ENCODE measurements at places on chromosomes 6 and 20. TPM values are rescaled to one million over a fixed set of nuclear protein-coding genes. Genes with fewer than 3 reads are reported as not detected.

GRCh38 chr6:122702841-122703240, 76.7 kb upstream of the FABP7 start:
- no peak for DNase-seq

- no peak for DNase-seq
These were observed 626.1 kb downstream of the HDGFL1 start for GRCh38 chr6:23195487-23195886.

DNA sequence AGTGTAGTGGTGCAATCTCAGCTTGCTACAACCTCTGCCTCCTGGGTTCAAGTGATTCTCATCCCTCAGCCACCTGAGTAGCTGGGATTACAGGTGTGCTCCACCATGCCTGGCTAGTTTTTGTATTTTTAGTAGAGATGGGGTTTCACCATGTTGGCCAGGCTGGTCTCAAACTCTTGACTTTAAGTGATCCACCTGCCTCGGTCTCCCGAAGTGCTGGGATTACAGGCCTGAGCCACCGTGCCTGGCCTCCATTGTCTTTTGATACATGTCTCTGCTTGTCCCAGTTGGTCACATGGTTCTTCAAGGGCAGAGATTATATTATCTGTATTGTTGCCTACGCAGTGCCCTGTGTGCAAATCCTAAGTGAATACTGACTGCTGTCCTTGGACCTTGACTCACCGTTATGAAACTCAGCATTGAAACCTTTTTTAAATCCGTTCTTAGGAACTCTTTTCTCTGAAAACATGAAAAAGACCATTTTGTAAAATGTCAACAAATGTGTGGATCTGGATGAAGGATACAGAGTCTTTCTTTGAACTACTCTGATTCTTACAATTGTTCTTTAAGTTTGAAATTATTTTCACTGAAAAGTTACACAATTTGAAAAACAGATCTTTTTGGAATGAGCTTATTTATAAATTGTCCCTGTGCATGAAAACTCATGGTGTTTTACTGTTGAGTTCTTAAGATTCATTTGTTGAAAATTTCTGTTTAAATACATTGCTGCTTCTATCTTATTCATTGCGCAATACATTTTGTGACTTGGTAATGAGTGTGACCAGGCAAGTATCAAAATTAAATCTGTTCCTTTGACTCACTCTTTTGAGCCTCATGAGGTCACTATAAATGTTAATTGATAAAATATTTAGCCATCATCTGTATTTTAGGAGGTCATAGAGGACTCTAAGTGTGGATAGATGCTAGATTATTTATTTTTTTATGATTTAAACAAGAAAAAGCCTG, 293.5 kb downstream of the UTRN start:
- DNase-seq: peak; percentile 43

GRCh38 chr6:16355699-16356446, 117.5 kb downstream of the GMPR start:
- DNase-seq: peak; percentile 22

DNA sequence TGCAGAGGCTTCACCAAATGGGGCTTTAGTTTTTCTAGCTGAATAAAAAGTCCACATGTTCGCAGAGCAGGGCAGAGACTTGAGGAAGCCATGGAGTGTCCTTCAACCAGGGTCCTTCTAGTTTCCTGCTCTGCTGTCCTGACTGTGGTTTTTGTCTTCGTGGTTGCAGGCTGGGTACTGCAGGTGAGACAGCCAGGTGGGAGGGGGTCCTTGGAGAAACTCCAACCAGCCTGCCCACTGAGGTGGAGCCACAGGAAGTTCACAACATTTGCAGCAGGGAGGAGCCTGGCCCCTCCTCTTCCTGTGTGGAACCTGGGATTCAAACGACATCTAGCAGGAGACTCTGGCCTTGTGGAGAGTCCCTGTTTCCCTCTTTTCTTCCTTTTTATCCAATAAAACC, 68.8 kb upstream of the MYLIP start:
- DNase-seq: no peak

- peak; percentile 95 for DNase-seq
These were observed 113.5 kb upstream of the PHACTR1 start for GRCh38 chr6:12602951-12603672.

DNA sequence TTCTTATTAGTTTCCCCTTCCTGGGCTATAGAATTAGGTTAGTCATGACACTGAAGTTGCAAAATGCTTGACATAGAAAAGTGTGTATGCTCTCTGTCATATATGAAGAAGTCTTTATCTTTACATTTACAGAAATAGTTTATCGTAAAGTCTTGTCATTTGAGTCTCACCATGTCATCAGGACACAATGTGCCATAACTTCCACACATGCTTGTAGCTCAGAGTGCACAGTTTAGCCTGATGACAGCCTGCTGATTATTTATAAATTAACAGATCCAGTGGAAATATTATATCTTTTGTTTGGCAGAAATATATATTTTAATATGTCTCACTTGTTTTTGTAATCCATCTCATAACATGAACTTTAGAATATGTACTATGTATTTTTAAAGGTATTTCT, 286.9 kb upstream of the QKI start:
- DNase-seq: no peak

DNA sequence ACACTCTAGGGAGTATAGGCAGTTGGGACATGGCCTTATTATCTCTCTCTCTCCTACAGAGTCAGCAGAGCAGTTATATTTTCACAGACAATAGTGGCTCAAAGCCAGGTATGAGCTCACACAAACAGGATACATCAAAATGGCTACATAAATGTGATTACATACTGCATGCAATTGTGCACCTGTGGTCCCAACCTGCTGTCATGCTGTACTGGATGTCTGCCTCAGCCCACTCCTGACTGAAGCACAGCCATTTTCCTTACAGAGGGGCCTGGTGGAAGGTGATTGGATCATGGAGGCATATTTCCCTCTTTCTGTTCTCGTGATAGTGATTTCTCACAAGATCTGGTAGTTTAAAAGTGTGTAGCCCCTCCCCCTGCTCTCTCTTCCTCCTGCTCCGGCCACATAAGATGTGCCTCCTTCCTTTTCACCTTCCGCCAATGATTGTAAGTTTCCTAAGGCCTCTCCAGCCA, 37.0 kb upstream of the SAMHD1 start:
- peak; percentile 57 for DNase-seq

GRCh38 chr6:105282631-105283585, 103.1 kb upstream of the POPDC3 start:
- DNase-seq: no peak

DNA sequence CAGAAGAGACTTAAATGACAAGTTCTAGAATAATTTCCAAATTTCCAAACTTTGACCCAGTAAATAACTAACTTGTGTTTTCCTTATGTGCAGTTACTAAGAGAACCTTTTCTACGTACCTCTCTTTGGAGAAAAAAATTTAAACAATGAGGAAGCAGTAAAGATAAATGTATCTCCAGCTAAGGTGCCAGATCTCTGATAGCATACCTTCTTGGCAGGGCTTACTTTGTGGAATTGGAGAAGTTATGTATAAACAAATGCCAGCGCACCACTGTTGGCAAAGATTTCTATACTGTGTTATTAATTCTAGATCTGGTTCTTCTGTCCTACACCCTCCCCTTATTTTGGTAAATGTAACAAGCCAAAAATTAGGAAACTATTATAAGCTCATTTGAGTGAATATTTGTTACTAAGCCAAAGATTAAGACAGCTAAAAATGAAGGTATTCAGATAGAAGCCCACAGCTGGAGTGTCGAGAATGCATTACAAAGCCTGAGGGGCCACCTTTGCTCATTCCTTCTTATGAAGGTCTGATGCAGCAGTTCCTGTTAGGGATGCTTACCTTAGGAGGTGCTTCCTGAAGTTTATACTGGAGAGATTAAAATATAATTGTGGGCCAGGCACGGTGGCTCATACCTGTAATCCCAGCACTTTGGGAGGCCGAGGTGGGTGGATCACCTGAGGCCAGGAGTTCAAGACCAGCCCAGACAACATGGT, 373.1 kb upstream of the SOX4 start:
- no peak for DNase-seq

DNA sequence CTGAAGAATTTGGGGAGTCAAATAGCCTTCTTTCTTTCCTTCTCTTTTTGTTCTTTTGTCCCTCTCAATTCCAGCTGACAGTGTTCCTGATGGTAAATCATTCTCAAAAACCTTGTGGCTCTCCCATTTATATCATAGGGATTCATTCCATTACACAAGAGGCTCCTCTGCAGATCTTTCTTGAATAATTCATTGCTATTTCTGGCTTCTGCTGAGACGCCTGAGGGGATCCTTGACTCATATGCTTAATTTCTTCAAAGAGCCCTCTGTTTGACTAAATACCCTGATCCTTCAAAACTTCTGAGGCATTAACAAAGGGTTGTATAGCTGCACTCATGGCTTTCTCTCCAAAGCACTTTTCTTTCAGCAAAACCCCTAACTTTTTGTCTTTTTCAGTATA, 289.3 kb downstream of the FARS2 start:
- no peak for DNase-seq

DNA sequence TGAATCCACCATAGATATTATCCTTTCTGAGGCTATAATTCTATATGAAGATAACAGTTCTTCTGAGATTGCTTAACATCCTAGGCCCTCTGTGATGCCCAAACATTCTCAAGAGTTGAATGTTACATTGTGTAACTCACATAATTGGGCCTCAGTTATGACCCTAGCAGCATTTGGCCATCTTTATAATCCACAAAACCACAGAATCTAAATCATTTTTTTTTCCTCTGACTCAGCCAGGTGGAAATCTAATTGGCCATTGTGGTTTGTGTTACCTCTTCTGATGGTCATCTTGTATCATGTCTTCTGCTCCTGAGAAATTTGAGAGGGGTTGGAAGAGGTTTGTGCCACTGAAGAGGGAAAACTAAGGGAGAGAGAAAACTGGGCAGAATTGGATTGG, 99.5 kb downstream of the LINC00237 start:
- DNase-seq: no peak

DNA sequence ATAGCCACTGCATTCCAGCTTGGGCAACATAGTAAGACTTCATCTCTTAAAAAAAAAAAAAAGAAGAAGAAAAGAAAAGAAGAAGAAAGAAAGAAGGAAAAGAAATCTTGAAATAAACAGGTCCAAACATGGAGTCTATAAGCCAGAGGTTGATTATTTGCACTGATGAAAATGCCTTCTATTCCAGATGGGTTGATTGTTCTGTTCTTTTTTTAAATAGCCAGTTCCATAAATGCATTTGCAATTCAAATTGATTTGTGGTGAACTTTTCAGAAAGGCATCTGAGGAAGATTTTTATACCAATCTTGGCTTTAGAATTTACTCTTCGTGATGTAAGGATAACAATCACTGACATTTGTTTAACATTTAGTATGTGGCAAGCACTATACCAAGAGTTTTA, 243.8 kb upstream of the PLN start:
- DNase-seq: no peak

DNA sequence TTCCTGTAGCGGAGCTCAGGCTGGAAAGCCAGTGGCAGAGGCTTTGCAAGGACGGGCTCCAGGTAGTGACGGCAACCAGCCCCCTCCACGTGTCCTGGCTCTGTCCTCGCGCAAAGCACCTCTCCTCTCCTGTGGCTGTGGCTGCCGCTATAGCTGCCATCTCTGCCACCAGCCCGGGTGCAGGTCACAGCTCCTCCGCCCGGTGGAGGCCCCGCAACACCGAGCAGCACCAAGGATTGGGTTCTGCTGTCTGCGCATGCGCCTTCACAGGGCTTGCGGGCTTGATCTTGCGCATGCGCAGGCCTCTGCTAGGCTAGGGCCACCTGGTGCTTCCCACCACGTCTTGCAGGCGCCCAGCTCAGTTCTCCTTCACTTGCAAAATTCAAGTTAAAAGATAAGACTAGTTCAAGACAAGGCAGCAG, 625.4 kb downstream of the QKI start:
- no peak for DNase-seq

DNA sequence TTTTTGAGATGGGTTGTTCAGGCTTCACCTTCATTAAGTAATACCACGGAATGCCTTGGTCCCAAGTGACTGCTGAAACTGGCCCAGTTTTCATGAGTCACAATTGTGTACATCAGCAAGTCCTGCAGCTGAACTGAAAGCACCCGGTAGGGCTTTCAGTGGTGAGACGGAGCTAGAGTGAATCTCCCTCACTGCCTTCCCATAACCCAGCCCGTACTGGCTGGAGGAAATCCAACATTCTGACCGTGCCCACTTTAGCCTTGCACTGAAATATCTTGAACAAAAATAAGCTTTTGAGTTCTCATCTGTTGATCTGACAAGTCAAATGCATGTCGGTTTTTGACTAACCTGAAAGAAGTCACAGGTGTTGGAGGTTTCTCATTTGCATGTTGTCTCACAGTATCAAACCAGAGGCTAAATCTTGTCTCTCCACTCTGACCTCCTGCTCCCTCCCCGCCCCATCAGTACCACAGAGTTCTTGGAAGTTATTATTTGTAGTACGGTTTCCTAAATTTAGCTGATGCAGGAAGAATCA, 35.9 kb downstream of the DUSP22 start:
- DNase-seq: peak; percentile 91

- no peak for DNase-seq
These were observed 4.2 kb downstream of the BRD2 start for GRCh38 chr6:32972353-32973143.

- DNase-seq: peak; percentile 18
These were observed 73.5 kb downstream of the EFHC1 start for GRCh38 chr6:52493669-52494068.

GRCh38 chr20:1463971-1464570, 2.6 kb downstream of the NSFL1C start:
- no peak for DNase-seq

- no peak for DNase-seq
These were observed 36.8 kb downstream of the YTHDF1 start for GRCh38 chr20:63178889-63179686.

GRCh38 chr20:57658447-57658832, 38.2 kb upstream of the ZBP1 start:
- no peak for DNase-seq

DNA sequence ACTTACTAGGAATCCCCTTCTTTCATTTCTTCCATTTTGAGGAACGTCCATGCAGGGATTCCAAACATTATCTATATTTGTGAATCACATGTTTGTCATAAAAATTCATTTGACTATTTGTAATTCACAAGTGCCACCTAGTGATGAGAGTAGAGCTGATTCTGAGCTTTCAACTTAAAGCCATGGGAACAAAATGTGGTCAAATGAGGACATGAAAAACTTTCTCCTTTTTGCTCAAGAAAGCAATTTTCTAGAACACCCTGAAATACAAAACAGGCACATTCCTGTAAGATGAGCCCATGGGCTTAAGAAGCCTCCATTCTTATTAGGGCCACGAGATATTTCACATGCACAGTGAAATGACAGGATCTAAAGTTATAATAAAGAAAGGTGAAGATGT, 12.3 kb downstream of the MAP3K7 start:
- peak; percentile 27 for DNase-seq

- DNase-seq: no peak
These were observed 47.8 kb downstream of the MYH7B start for GRCh38 chr20:35003211-35004031.

The HDGFL1 gene
- total RNA-seq: not detected

The ACAT2 gene
- 66.2 TPM for total RNA-seq

The PHACTR3 gene
- total RNA-seq: not detected

The ZBTB24 gene
- total RNA-seq: 4.3 TPM

The SPATA2 gene
- 3.4 TPM for total RNA-seq

The BACH2 gene
- total RNA-seq: 0.65 TPM

The ETV7 gene
- 0.09 TPM for total RNA-seq

The SMLR1 gene
- not detected for total RNA-seq

The ZNF311 gene
- 1.3 TPM for total RNA-seq

The EFCAB8 gene
- not detected for total RNA-seq

The BLCAP gene
- total RNA-seq: 35.9 TPM

The BCLAF1 gene
- 1,118 TPM for total RNA-seq

The ZBTB46 gene
- total RNA-seq: 1.1 TPM

The POLR1C gene
- total RNA-seq: 27.0 TPM

The PRDM13 gene
- total RNA-seq: not detected

The FOXA2 gene
- total RNA-seq: not detected

The PTCHD4 gene
- total RNA-seq: 9.8 TPM

The E2F1 gene
- total RNA-seq: 23.7 TPM

The CALHM5 gene
- total RNA-seq: 6.8 TPM

Measured in fibroblast of the aortic adventitia (primary cell).